Neural crest cell (in vitro differentiated cells): ENCODE measurements at places on chromosomes 5 and 9. TPM values are rescaled to one million over a fixed set of nuclear protein-coding genes. Genes with fewer than 3 reads are reported as not detected.

The CCDC69 gene
- total RNA-seq, result 1.7 and 1.8 TPM in 2 replicates

The TPPP gene
- total RNA-seq, result 2.6 and 2.7 TPM in 2 replicates

The PCDHGB1 gene
- total RNA-seq, result 2.8 and 3.0 TPM in 2 replicates

The SPATA31E1 gene
- total RNA-seq, result 0.16 and 0.21 TPM in 2 replicates

The SOHLH1 gene
- not detected in 2 replicates for total RNA-seq

The CDHR2 gene
- total RNA-seq, result not detected in 2 replicates

The C6 gene
- total RNA-seq, result not detected in 2 replicates
